ENCODE measurements at places on chromosomes 13 and 19. TPM values are rescaled to one million over a fixed set of nuclear protein-coding genes. Genes with fewer than 3 reads are reported as not detected.
A peak's percentile ranks its signal among the peaks of the same experiment; 100 is the strongest.

The IQCN gene
- total RNA-seq = 4.1 TPM

DNA sequence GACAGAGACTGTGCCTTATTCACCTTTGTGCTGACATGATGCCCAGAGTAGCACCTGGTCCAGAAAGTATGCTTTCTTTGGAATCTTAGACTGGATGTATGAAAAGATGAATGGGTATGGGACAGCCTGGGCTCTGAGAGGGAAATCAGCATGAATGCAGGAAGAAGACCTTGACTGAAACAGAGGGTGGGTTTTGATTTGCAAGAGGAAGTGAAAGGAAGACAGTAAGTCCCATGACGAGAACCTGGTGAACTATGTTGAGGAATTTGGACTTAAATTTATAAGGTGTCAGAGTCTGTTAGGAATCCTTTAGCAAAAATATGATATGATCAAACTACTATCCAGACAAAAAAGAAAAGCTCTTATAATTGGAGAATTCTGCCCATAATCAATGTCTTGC is 301.9 kb downstream of the SPRY2 start:
- H3K36me3 ChIP-seq = no peaks in the 10 kb centered on the region
- H3K4me1 ChIP-seq = no peaks in the 10 kb centered on the region
- no peak overlapping the region for H3K4me3 ChIP-seq
- DNase-seq = no peak

- H3K4me3 ChIP-seq = no peak overlapping the region
- H3K27me3 ChIP-seq = no peaks in the 10 kb centered on the region
- peaks cover 40% of the 10 kb centered on the region for H3K4me1 ChIP-seq
- peaks cover 2% of the 10 kb centered on the region for H3K36me3 ChIP-seq
- peak; percentile 99 for DNase-seq
- H3K27ac ChIP-seq = peak overlapping the region; percentile 79
These were observed 26.8 kb downstream of the PPP5C start for GRCh38 chr19:46373491-46374359.

DNA sequence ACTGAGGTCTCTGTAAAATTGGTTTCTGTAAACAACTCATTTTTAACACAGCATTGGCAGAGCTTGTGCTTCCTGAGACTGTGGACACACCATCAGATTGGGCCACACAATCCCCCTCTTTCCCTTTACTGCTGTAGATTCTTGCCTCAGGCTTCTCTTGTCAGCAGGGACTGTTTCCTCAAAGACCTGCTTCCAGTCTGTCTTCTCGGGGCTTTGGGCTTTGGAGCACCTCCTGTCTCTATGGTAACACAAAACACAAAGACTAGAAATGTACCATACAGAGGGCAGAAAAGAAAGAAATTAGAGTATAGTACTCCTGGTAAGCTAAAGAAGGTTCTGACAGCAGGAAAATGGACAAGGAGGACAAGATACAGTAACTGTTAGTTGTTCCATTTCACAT is 484.5 kb downstream of the DIAPH3 start:
- no peak overlapping the region for H3K4me3 ChIP-seq
- H3K27ac ChIP-seq = no peak overlapping the region
- DNase-seq = no peak

The PRTN3 gene
- not detected for total RNA-seq

The SSC5D gene
- 8.6 TPM for total RNA-seq

GRCh38 chr13:75225288-75226032 is 256.5 kb downstream of the TBC1D4 start:
- no peak for DNase-seq
- no peak overlapping the region for H3K27ac ChIP-seq
- no peaks in the 10 kb centered on the region for H3K27me3 ChIP-seq
- no peak overlapping the region for H3K4me3 ChIP-seq

The CGB5 gene
- total RNA-seq = not detected

DNA sequence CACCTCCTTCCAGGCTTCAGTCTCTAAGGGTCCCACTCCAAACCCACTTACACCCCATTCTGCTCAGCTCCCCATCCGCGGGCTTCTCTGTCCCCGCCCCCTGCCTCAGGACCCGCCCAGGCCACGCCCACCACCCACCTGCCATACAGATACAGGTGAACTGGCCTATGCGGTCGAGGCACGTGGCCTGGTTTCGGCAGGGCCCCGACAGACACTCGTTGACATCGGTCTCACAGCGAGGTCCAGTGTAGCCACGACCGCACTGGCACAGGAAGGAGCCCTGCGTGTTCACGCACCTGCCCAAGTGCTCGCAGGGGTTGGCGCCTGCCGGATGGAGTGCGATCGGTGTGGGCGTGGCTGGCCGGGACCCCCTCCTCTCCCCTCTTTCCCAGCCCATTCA is 11.9 kb downstream of the NOTCH3 start:
- no peak overlapping the region for H3K4me3 ChIP-seq
- no peak overlapping the region for H3K27ac ChIP-seq
- DNase-seq = no peak
- H3K36me3 ChIP-seq = no peaks in the 10 kb centered on the region
- no peaks in the 10 kb centered on the region for H3K27me3 ChIP-seq

- peak overlapping the region; percentile 65 for H3K4me3 ChIP-seq
- peak; percentile 8 for DNase-seq
These were observed 324 bp upstream of the FBXO17 start for GRCh38 chr19:38975861-38976271.

DNA sequence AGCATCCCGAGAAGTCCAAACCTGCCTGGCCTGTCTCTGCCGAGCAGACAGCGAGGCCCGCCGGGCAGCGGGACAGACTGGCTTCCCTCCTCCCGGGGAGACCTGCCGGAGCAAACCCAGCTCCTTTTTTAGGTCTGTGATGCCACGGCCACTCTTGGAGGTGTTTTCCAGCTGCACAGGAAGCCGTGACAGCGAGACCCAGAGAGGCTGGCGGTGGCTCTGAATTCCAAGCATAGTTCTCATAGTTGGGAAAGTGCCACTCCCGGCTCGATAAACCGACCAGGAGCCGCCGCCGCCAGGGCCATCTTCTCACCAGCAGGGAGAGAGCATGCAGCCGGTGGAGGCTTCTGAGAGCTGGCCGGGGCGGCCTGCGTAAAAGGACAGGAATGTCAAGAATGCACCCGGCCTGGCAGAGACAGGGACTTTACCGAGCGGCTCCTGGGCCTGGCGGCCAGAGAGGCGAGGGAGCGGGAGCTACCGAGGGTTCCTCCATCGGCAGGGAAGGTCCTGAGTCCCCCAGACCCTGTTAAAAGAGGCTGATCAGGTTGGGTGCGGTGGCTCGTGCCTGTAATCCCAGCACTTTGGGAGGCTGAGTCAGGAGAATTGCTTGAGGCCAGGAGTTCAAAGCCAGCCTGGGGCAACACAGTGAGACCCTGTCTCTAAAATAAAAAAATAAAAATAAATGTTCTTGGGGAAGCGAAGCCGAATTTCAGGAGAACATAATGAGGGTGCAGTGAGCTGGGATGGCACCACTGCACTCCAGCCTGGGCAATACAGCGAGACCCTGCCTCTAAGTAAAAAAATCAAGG is 64.9 kb downstream of the GADD45B start:
- H3K27ac ChIP-seq = peak overlapping the region; percentile 92
- no peaks in the 10 kb centered on the region for H3K27me3 ChIP-seq
- no peak overlapping the region for H3K4me3 ChIP-seq
- H3K36me3 ChIP-seq = no peaks in the 10 kb centered on the region
- peaks cover 44% of the 10 kb centered on the region for H3K4me1 ChIP-seq
- peak; percentile 94 for DNase-seq

The CPAMD8 gene
- total RNA-seq = 134 TPM

- peak; percentile 94 for DNase-seq
- peak within 1 kb of the TSS; percentile 91 for H3K27ac ChIP-seq
- no peaks in the 10 kb centered on the region for H3K27me3 ChIP-seq
- H3K4me3 ChIP-seq = peak within 1 kb of the TSS; percentile 52
- no peaks in the 10 kb centered on the region for H3K36me3 ChIP-seq
These were observed at the start of gene STARD13 for GRCh38 chr13:33285420-33286124. TSS of gene STARD13 (minus strand) at chr13:33285755. CDS start at chr13:33285638, 117 bp downstream.

DNA sequence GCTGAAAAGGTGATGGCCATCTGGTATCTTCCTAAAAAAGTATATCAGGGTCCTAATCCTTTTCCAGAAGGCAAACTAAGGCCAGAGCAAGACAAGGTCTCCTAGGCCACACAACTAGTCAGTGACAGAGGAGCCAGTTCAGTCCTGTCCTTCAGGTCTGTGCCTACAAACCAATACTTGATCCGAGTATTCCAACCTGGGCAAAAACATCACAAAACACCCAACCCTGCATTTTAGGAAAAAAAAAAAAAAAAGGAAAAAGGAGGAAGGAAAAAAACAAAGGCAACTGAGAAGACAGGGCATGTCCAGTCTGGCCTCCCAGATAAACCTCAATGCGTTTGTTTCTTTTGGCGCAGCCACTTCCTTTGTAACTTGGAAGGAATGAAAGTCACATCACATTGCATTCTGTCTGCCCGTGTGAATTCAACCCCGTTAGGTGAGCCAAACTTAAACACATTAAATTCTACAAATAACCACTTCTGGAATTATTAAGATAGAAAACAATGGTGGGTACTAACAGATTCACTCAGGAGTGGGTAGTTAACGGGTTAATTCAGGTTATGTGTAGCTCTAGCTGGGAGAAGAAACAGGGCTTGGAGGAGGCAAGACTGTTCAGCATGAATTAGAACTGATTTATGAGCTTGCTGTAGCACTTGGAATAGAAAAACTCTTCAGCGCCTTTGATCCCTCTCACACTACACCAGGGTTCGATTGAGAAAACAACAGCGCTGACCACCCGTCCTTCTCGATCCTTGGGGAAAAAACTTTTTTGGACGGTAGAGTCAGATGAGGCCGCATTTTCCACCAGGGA is 43.0 kb upstream of the HNRNPA1L2 start:
- H3K27ac ChIP-seq = peak overlapping the region; percentile 83
- peak overlapping the region; percentile 65 for H3K4me3 ChIP-seq
- no peaks in the 10 kb centered on the region for H3K36me3 ChIP-seq
- DNase-seq = peak; percentile 70
- H3K4me1 ChIP-seq = peaks cover 4% of the 10 kb centered on the region
- no peaks in the 10 kb centered on the region for H3K27me3 ChIP-seq

DNA sequence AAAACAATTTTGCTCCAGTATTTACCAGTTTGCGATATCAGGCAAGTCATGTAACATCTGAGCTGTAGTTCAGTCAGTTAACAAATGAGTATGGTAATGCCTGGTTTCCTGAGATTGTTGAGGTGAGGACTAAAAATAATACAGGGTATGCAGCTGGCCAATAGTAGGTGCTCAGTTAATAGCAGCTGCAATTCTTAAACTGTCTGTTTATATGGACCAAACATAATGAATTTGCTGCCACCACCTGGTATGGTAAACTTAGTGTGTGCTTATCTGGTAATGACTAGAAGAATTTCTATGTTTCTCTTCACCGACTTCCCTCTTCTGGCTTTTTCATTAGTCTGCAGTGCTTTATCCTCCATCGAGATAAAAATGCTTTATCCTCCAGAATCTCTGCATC is 9.1 kb downstream of the ZMYM2 start:
- no peaks in the 10 kb centered on the region for H3K27me3 ChIP-seq
- DNase-seq = no peak
- H3K27ac ChIP-seq = no peak overlapping the region
- no peaks in the 10 kb centered on the region for H3K36me3 ChIP-seq

The TPTE2 gene
- total RNA-seq = not detected

The ZNF20 gene
- 6.0 TPM for total RNA-seq

DNA sequence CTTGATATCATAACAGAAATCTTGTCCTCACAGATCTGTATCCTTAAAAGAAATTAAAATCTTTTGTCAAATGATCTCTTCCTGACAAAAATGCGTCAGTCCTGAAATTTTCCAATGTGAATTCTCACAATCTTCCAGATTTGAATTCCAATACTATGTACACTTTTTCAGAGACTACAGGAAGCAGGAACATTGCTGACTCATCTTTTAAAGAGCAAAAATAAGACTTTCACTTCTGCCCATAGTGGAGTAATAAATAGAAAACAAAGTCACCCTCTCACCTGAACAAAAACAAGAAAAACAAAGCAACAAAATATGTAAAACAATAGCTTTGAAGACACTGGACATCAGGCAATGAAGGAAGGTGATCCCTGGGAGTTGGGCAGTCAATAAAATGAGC is 167.0 kb upstream of the IPO5 start:
- H3K4me1 ChIP-seq = no peaks in the 10 kb centered on the region
- DNase-seq = no peak
- H3K27ac ChIP-seq = no peak overlapping the region
- H3K4me3 ChIP-seq = no peak overlapping the region

The KLHL1 gene
- not detected for total RNA-seq

- no peak overlapping the region for H3K4me3 ChIP-seq
- no peak overlapping the region for H3K27ac ChIP-seq
- no peak for DNase-seq
- H3K27me3 ChIP-seq = no peaks in the 10 kb centered on the region
These were observed 8.8 kb downstream of the ZNF724 start for GRCh38 chr19:23241419-23241818.

The SHISA2 gene
- total RNA-seq = 2.6 TPM

The RNF6 gene
- 22.4 TPM for total RNA-seq

The APOE gene
- 206 TPM for total RNA-seq

DNA sequence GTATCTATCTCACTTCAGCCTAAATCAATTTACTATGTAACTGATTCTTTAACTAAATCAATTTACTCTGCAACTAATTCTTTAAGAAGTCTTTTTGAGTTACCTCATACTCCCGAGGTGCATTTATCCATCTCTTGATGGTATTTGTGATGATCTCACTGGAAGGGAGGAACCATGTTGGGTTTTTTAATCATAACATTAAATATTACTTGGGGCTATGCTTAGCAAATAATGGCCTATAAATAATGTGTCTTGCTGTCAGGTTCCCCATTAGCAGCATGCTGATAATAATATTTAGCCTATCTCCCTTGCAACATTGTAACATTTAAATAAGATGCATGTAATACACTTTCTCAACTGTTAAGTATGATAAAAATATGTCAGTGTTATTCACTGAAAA is 411.3 kb downstream of the SLITRK1 start:
- no peak overlapping the region for H3K4me3 ChIP-seq
- no peaks in the 10 kb centered on the region for H3K27me3 ChIP-seq
- H3K4me1 ChIP-seq = no peaks in the 10 kb centered on the region
- no peak overlapping the region for H3K27ac ChIP-seq
- H3K36me3 ChIP-seq = no peaks in the 10 kb centered on the region

- no peaks in the 10 kb centered on the region for H3K36me3 ChIP-seq
- no peaks in the 10 kb centered on the region for H3K4me1 ChIP-seq
- DNase-seq = no peak
- no peak overlapping the region for H3K4me3 ChIP-seq
These were observed 13.8 kb upstream of the SLITRK1 start for GRCh38 chr13:83895994-83896580.

DNA sequence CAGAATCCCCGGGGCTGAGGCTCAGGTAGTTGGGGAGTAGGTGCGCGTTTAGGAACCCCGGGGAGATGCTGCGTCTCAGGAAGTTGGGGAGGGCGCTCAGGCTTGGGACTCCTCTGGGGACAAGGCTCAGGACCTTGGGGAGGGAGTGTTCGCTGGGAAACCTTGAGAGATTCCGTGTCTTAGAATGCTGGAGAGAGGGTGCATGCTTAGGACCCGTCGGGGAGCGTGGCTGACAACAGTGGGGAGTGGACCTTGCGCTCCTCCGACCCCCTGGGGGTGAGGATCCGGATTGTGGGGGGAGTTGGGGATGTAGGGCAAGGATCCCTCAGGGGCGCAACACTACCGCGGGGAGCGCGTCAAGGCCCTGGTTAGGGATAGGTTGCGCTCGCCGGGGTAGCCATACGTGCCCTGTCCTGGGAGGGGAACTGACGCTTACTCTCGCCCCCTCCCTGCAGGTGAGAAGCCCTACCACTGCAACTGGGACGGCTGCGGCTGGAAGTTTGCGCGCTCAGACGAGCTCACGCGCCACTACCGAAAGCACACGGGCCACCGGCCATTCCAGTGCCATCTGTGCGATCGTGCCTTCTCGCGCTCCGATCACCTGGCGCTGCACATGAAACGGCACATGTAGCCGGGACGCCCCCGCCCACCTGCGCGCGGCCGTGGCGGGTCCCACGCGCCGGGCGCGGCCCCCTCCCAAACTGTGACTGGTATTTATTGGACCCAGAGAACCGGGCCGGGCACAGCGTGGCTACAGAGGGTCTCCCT is 2.0 kb downstream of the KLF2 start:
- peak overlapping the region; percentile 82 for H3K27ac ChIP-seq
- H3K4me3 ChIP-seq = peak overlapping the region; percentile 67
- no peaks in the 10 kb centered on the region for H3K27me3 ChIP-seq

The FAAP24 gene
- 8.3 TPM for total RNA-seq
